ENCODE measurements at places on chromosomes 13 and 19. TPM values are rescaled to one million over a fixed set of nuclear protein-coding genes. Genes with fewer than 3 reads are reported as not detected.

The WBP4 gene
- 9.2 TPM for total RNA-seq

The SLC10A2 gene
- total RNA-seq, result not detected

The NLRP9 gene
- not detected for total RNA-seq

The CALR3 gene
- total RNA-seq, result 0.52 TPM

GRCh38 chr13:69324090-69324886 is 783.3 kb upstream of the ATXN8OS start:
- DNase-seq, result no peak

- no peak for DNase-seq
Observed at GRCh38 chr19:49847731-49848696, 2.9 kb upstream of the PTOV1 start.

GRCh38 chr13:30835442-30835841 is 70.6 kb upstream of the MEDAG start:
- DNase-seq, result no peak

GRCh38 chr13:106296723-106297122 is 238.7 kb downstream of the EFNB2 start:
- no peak for DNase-seq

DNA sequence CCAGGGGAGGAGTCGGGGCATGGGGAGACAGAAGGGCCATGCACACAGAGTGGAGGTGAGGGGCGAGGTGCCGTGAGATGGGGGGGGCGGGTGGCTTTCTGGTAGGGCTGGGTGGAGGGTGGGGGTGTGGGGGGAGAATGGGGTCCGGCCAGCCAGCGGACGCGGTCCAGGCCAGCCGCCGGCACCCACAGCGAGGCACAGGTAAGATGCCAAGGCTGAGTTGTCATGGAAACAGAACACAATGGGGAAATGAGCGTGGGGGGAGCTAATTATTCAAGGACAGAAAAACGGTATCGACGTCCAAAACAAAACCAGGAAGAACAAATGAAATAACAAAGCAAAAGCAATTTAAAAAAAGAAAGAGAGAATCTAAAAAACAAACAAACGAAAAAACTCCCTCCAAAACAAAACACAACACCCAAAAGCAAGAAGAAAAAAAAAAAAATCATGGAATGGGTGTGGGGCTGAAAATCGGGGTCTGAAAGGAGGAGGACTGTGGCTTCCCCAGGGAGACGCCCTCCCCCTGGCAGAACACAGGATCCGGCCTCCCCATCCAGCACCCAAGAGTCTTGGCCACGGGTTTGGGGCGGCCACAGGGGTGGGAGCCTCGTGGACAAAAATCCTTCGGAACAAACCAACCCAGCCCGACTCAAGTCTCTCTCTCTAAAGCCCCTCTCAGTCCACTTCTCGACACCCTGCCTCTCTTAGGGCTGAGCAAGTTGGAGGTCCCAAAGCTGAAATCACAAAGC is 92.5 kb downstream of the PTPRS start:
- peak; percentile 84 for DNase-seq

DNA sequence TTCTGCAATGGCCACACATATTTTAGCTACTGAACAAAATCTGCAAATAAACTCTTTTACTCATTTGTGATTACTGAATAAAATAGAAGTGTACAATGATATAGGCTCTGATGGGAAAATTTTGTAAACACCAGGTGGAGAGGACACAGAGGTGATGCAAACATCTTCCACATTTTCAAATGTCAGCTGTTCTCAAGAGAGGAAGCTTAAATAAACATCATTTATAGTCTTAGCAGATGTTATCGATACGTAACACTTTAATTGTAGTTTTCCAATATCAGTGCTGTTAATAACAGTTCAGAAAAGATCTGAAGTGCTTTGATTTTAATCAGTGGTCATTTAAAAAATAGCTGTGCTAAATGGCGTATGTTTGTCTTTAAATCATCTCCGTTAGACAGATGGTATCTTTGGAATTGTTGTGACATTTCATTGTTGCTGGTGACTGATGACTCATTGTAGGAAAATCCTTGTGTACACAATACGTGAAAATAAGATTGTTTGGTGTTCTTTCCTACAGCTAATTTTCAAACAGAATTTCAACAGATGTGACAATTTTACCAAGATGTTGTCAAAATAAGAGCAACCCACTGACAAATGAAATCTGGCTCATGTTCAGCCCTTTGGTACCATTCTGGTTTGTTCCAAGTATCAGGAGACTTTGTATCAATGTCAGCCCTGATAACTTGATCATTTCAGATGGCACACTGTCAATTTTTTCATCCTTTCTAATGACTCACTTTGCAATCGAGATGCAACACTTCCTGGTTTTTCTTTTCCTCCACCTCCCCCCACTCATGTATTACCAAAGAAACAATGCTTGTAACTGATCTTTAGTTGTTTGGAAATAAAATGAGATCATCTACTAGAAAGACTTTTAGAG is 516.0 kb downstream of the DCT start:
- DNase-seq, result no peak

GRCh38 chr13:69565334-69565733 is 542.3 kb upstream of the ATXN8OS start:
- peak; percentile 13 for DNase-seq

All from H7 (cell line).